Neuronal stem cell (in vitro differentiated cells): ENCODE measurements at places on chromosomes 12 and 14.

- no peak for DNase-seq
These were observed 166.1 kb downstream of the ADCK1 start for GRCh38 chr14:77965919-77966435.

GRCh38 chr12:111438481-111438880 lies 32.8 kb downstream of the SH2B3 start:
- no peak for DNase-seq

- no peak for DNase-seq
These were observed 19.4 kb upstream of the LIMA1 start for GRCh38 chr12:50302686-50303085.

DNA sequence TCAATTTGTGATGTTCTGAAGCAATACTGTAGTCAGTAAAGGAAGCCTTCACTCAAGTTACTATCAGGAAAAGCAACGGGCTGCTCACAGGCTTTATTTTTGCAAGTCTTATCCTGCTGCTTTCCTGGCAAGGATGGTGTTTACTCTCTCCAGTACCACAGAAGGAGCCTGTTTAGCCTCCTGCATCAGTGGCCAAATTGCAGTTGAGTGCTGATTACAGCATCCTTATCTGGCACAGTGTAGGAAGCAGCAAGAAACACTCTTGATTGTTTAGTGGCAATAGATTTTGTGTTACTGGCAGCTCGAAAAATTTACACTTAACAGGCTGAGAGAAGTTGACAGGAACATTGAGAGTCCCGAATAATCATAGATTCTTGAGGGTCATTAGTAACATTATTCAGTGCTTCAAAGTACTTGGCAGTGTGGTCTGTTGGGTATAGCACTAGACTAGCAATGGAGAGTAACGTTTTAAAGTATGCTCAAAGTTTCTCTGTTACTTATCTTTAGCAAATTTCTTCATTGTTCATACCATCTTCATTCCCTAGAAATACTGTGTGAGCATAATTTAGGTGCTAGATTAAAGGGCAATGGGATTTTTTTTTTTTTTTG lies 11.7 kb downstream of the TULP3 start:
- DNase-seq, result no peak

DNA sequence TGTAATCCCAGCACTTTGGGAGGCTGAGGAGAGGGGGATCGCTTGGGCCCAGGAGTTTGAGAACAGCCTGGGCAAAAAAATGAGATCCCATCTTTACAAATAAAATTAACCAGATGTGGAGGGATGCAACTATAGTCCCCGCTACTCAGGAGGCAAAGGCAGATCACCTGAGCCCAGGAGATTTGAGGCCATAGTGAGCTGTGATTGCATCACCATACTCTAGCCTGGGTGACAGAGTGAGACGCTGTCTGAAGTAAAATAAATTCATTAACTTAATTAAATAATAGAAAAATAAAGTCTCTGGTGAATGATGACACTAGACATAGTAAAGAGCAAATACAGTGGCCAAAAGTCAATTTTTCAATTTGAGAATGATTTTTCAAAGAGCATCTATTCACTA lies 16.1 kb upstream of the PLEKHA5 start:
- no peak for DNase-seq

DNA sequence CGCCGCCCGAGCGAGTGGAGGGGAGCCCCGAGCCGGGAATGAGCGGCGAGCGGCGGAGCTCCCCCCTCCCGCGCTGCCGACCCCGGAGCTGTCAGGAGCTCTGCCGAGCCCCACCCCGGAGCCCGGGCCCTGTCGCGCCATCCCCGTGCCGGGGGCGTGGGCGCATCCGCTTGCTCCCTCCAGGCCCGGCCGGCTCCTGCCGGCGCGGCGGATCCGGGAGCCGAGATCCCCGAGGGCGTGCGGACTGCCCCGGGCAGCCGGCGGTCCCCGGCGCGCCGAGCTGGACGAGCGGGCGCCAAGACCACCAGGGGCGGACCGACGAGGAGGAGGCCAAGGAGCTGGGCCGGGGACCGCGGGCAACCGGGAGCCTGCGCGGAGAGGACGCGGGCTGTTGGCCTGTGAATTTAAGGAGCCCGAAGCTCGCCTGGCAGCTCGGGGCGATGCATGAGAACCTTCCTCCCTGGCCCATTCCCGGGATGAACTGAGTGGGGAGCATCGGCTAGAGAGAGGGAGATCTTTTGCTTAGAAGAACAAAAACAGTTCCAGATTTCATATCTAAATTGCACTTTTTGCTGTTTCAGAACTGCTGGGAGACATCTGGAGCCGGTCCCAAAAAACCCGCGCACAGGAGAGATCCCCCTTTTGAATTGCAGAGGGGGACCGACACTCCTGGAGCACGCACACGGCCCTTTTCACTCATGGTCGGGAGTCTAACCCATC lies 2.0 kb downstream of the PTHLH start:
- peak; percentile 47 for DNase-seq

DNA sequence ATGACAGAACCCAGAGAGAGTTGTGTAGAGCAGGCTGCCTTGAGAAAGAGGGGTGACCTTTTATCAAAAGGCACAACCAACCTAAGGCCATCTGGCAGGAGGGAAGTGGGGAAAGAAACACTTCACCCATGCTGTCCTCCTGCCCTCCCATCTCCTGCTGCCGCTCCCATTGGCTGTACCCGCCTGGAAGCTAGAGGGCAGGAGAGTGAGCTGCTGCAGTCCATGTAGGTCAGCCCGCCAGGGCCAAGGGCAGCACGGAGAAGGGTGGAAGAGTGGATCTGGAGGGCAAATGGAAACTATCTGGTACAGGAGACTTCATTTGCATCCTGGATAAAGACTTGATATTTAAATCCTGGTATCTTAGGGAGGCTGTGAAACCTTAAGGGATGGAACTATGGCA lies 11.5 kb upstream of the CABP1 start:
- DNase-seq, result no peak

DNA sequence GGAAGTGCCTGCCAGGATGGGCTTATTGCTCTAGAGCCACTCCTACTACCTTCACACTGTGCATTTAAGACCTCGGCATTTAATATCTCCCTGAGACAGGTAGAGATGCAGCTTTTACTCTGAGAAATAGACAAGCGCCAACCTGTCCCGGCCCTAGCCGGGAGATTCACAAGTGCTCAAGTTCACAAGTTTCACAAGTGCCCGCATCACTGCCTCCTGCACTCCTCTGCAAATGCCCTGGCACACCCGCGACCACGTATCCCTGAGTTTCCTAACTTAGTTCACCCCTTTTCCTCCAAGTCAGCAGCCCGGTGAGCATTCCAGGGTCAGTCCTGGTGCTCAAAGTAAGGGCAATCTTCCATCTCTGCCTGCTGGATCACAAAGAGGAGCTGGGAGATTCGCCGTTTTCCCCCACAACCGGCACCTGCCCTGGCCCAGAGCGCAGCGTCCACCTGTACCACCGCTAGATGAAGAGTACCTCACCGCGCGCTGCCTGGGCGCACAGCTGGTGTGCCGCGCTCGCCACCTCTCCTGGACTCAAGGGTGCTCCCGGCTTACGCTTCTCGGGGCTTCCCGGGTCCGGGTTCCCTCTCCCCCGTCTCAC lies 5.0 kb upstream of the SLC38A4 start:
- DNase-seq, result peak; percentile 5

- peak; percentile 3 for DNase-seq
These were observed 2.2 kb downstream of the SSTR1 start for GRCh38 chr14:38209572-38210557.

GRCh38 chr12:95443459-95443858 lies 30.5 kb upstream of the METAP2 start:
- peak; percentile 44 for DNase-seq

- DNase-seq, result no peak
These were observed 57.1 kb downstream of the CCNK start for GRCh38 chr14:99538275-99538674.

GRCh38 chr12:52074971-52075724 lies 4.4 kb upstream of the SMIM41 start:
- DNase-seq, result no peak

DNA sequence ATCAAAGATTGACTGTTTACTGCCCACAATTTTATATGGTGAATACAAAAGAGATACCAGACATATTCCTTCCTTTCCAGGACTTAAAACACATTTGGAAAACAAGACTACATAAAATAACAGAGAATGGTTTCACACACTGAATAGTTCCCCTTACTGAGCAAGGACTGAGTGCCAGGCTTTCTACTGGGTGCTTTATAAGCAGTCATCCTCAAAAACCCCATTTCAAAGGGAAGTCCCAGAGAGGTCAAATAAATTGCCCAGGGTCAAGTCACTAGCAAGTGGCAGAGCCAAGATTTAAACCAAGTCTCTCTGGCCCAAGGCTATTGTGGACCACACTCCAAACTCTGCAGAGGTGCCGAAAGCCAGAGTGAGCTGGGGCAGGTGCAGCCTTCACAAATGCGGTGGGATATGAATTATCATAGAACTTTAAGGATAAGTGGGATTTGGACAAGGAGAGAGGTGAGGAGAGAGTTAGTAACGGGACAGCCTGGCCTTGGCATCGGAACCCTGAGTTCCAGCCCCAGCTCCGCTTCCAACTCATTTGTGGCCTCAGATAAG lies 9.1 kb upstream of the RPAP3 start:
- DNase-seq, result no peak

GRCh38 chr12:56989861-56990610 lies 16.3 kb downstream of the ZBTB39 start:
- no peak for DNase-seq

GRCh38 chr12:94139816-94140215 lies 8.6 kb upstream of the PLXNC1 start:
- DNase-seq, result no peak

DNA sequence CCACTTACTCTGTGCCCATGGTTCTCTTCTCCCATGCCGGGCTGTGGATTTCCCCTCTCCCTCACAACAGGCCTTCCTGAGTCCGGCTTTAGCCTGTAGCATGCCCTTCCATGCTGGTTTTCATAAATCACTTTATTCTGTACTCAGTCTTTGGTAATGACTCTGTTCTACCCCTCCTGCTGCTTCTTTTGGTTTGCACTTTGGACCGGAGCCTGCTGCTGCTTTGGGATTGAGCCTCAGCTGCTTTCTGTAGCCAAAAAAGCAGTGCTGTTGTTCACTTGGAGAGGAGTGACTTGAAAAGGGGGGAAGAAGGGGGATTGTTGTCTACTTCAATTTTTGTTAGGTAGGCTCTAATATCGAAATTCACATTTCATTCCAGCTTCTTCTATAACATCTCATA lies 8.5 kb upstream of the SLC6A13 start:
- no peak for DNase-seq

- DNase-seq, result no peak
These were observed 265.7 kb upstream of the MGAT4C start for GRCh38 chr12:86521870-86522269.

- no peak for DNase-seq
These were observed 26.5 kb upstream of the BCAT1 start for GRCh38 chr12:24975425-24975824.

GRCh38 chr12:110115675-110116074 lies 8.5 kb upstream of the IFT81 start:
- DNase-seq, result no peak

DNA sequence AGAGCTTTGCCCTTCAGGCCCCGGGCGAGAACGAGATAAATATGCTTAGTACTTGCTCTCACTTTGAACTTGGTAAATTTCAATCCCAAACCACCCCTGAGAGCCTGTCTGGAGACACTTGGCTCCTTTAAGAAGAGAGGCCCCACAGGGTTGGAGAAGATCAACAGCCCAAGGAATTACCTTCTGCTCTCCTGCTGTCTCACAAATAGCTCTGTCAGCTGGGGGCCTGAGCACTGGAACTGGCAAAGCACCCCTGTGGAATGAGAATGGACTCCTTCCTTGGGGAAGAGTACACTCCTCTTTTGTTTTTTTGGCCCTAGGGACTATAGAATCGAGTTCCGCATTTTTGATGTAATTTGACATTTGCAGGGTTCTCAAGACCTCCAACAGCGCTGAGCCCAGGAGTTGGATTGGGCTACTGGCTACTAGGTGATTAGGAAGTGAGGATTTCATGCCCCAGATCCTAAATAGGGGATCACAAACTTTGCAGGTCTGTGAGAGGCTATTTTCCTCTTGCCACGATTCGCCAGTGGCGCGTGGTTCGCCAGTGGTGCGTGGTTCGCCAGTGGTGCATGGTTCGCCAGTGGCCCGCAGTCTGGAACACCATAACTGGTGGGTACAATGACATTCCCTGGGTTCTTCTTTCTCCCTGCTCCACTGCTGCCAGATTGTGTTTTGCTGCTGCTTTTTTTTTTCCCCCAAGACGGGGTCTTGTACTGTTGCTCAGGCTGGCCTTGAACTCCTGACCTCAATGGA lies 17.8 kb upstream of the MEG3 start:
- no peak for DNase-seq

GRCh38 chr12:102735104-102735503 lies 181.9 kb downstream of the PAH start:
- DNase-seq, result no peak

- no peak for DNase-seq
These were observed 10.7 kb upstream of the GPR68 start for GRCh38 chr14:91255026-91255695.

GRCh38 chr12:15151161-15152091 lies 69.8 kb downstream of the RERG start:
- peak; percentile 3 for DNase-seq

DNA sequence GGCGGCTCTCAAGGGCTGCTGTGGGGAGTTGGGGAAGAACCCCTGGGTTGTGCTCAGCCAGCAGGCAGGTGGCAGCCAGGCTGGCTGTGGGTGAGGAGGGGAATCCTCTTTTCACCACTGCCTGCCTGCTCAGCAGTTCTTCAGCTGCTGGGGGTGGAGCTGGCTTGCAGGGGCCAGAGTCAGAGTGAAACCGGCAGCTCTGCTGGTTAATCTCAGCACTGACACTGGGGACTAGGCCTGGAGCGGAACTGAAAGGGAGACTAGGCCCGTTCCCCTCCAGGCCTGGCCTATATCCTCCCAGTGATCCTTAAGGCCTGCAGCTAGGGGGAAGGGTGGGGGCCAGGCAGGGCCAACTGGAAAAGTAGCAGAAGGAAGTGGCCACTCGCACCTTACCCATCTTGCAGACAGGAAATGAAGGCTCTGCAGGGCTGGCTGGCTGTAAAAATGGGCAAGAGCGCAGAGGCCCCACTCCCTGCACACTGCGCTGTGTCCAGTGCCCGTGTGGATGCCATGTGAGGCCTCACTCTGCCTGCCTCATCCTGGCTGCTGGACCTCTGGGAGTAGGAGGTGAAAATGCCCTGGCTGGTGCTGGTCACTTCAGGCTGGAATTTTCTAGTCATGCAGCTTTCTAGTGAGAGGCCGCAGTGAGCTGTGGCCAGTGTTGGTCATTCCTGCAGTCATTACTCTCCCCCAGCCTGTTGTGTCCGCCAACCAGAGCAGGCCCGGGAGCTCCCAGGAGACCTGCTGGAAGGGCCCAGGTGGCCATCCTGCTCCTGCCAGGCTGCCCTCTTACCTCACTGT lies 39.4 kb downstream of the SH2B3 start:
- DNase-seq, result no peak
